ENCODE measurements at places on chromosomes 5 and 9.

- DNase-seq, result peak; percentile 30
Measured at GRCh38 chr9:137689745-137690529, 71.1 kb downstream of the EHMT1 start.

DNA sequence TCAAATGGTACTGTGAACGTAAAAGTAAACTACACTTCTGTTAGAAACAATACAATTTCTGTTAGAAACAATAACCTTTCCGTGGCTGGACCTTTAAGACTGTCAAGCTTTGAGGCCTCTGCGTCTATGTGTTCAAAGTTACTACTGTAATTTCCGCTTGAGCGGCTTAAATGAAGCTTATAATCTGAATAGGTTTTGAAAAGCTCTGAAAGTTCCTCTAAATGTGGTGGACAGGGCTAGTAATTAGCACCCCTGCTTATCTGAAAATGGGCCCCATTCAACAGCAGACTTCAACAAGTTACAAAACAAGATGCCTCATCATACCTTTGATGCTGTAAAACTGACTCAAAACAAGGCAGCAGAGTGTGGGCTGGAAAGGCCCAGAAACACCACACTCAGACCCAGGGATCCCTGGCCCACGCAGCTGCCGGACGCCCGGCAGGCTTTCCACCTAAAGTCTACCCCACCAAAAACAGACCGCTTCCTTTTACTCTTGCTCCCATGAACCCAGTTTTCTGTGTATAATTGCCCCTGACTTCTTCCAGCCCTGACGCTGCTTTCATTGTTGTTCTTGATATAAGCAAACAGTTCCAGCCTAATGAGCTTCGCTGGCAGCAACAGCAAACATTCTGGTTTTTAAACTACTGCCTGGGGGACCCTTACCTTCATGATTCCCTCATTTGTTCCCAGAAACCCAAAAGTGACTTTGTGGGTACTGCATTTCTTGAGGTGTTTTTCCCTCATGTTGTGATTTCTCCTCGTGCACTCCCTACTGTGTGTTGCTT is 66.7 kb downstream of the TLE1 start:
- DNase-seq, result no peak

DNA sequence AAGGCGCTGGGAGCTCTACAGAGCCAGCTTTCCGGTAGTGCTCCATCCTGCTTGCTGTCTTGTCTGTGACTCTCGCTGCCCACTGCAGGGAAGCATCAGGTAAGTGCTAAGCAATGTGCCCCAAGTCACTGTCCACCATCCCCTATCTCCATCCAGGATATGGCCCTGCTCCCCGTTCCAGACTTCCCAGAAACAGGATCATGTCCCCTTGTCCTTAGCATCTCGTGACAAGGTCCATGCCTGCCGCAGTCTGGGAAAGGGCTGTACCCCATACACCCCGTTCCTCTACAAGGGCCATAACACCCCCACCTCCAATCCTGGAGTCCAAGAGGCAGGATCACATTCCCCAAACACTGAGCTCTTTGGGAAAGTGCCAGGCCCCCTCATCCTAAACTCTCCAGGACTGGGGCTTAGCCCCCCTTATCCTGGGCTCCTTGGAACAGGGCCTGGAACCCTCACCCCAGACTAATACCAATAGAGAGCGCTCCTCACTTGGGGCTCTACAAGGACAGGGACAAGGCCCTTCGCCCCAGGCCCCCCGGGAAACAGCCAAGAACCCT is 566 bp downstream of the RPP25L start:
- DNase-seq, result no peak

DNA sequence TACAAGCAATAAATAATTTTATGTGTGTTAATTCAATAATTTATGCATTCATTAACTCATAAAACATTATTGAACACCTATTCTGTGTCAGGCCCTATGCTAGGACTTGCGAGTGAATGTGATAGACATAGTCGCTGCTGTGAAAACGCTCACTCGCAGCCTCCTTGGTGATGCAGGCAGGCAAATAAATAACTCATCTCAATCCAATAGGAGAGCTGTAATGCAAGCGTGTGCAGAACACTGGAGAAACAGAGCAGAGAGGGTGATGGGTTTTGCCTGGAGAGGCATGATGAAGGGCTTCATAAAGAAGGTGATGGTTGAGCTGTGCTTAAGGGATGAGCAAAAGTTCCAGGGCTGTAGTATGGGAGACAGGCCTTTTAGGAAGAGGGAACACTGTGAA is 111.3 kb upstream of the ZNF462 start:
- no peak for DNase-seq

GRCh38 chr5:53884844-53885243 is 324.4 kb downstream of the NDUFS4 start:
- no peak for DNase-seq

- DNase-seq, result no peak
Measured at GRCh38 chr5:137207023-137207760, 291.9 kb downstream of the SPOCK1 start.

GRCh38 chr9:133268335-133269056 is 6.5 kb downstream of the ABO start:
- no peak for DNase-seq

- DNase-seq, result no peak
Measured at GRCh38 chr5:33160871-33161270, 279.9 kb upstream of the TARS1 start.
